ENCODE measurements at places on chromosomes 11 and 22.

- no peak for DNase-seq
Measured at GRCh38 chr11:131402040-131402439, 31.6 kb downstream of the NTM start.

DNA sequence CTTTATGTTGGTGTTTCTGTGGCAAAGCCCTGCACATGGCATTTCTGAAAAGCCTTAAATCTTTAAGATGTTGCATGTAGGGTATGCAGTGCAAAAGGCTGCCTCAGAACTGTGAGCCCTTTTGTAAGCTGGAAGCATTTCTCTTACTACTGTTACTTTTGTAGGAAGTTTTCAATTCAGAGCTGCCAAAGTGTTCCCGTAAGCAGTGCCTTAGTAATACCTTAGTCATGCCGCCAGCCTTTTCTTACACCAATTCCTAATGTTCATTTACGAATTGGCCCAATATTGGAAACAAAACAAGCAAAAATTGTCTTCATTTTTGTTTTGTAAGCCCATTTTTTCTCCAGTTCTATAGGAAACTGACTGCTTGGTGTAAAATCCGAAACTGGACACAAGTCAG, 67.4 kb upstream of the RASSF10 start:
- no peak for DNase-seq

GRCh38 chr11:100010393-100010792, 676.7 kb upstream of the ARHGAP42 start:
- DNase-seq: no peak

DNA sequence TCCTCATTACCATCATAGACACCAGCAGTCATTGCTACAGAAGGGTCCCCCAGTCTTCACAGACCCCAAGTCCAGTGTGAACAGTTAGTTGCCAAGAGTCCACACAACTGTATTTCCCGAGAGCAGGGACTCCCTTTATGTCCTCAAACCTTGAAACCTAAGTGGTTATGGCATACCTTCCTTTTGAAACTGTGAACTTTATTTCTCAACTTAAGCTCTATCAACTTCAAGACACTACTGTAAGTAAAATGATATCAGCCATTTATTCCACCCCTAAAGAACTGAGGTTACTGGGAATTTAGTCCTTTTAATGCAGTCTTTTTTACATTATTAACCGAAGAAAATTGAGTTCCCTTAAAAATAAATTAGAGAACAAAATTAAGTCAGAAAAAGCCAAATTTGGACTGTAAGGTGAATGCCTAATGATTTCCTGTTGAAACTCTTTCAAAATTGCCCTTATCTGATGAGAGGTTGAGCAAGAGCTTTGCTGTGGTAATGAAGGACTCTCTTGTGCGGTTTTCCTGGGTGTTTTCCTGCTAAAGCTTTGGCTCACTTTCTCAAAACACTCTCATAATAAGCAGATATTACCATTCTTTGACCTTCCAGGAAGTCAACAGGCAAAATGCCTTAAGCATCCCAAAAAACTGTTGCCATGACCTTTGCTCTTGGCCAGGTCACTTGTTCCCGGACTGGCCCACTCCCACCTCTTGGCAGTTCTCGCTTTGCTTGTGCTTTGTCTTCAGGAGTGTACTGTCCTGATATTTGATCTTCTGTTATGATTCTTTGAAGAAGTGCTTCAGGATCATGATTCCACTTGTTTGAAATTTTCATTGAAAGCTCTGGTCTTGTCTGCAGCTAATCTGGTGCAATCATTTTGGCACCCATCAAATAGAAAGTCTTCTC, 765.4 kb upstream of the ANO3 start:
- DNase-seq: no peak

GRCh38 chr11:63879598-63880402, 37.2 kb downstream of the RCOR2 start:
- no peak for DNase-seq

GRCh38 chr11:36510594-36510942, 496 bp upstream of the TRAF6 start:
- no peak for DNase-seq

Measured in CD4-positive, alpha-beta T cell treated with Interleukin-15 for 1 hour (primary cell).